ENCODE measurements at places on chromosomes 5 and 9.

- DNase-seq: no peak
These were observed 55.5 kb upstream of the DMRT1 start for GRCh38 chr9:785997-786396.

DNA sequence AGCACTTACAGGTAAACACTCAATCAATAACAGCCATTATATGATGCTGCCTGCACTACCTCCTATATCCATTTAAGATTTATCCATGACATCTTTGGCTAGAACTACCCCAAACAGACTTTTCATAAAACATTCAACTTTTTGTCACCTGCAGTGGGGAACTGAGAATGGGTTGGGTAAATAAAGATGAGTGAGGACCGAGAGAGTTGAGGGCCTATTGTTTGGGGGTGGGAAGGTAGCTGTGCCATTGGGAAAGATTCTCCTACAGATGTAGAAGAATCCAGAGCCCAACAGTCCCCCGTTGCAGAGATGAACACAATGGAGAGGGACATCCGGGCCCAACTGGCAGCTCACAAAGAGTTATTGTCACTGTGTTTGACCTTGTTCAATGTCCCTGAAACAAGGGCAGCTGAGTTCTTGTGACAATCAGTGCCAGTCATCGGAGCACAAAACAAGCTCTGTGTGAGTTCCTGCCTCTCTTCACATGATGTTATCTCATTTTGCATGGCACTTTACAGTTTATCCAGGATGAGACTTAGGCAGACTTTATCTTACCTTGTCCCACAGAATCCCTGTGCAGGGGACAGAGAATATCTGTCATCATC, 11.5 kb upstream of the SLC31A2 start:
- no peak for DNase-seq

- no peak for DNase-seq
These were observed 43.3 kb downstream of the IZUMO3 start for GRCh38 chr9:24502206-24502937.

GRCh38 chr5:155711882-155712281, 615.1 kb upstream of the SGCD start:
- no peak for DNase-seq

DNA sequence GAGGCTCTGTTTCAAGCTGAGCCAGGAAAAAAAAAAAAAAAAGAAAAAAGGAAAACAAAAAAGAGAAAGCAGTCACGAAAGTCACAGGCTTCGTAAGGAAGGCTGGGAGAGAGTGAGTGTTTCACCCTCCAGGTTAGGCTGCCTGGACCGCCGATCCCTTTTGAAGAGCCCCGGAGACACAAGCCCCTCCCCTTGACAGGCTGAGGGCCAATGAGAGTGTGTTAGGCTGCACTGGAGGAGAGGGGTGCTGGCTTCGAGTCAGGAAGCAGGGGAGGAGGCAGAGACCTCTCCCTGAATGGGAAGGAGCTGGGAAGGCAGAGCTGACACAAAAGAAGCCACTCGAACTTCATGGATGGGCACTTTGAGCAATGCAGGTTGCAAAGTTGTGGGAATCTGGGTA, at the start of gene NMUR2:
NMUR2 (minus strand) TSS at position 135 of the 400 bp plus-strand sequence. CDS start 166 bp downstream, outside the sequence.
- DNase-seq: no peak

GRCh38 chr9:135914921-135915320, 7.6 kb upstream of the CAMSAP1 start:
- no peak for DNase-seq

DNA sequence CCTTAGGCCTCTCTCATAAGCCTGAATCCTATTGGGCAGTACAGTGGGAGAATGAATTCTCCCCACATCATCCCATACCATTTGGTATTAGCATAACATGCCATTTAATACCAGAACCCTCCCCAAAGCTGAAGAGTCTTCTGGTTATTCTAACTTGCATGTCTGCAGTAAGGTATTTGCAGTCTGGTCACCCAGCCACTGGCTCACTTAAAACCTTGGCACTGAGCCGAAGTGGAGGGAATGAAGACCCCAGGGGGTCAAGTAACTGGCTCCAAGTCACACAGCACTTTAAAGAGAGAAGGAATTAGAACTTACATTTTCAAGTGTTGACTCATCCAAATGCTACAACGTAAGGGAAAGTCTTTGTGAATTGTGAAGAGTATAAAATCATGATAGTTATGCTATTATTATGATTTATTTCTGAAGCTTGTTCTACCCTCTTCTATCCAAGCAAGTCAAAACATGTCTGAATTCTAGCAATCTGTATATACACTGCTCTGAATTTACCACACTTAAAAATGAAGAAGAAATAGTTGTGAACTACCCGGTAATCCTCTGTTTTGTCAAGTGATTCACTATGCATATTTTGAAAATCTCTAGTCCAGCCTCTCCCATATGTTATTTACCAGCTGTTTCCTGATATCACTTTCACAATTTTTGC, 28.5 kb downstream of the GLRA1 start:
- DNase-seq: no peak

DNA sequence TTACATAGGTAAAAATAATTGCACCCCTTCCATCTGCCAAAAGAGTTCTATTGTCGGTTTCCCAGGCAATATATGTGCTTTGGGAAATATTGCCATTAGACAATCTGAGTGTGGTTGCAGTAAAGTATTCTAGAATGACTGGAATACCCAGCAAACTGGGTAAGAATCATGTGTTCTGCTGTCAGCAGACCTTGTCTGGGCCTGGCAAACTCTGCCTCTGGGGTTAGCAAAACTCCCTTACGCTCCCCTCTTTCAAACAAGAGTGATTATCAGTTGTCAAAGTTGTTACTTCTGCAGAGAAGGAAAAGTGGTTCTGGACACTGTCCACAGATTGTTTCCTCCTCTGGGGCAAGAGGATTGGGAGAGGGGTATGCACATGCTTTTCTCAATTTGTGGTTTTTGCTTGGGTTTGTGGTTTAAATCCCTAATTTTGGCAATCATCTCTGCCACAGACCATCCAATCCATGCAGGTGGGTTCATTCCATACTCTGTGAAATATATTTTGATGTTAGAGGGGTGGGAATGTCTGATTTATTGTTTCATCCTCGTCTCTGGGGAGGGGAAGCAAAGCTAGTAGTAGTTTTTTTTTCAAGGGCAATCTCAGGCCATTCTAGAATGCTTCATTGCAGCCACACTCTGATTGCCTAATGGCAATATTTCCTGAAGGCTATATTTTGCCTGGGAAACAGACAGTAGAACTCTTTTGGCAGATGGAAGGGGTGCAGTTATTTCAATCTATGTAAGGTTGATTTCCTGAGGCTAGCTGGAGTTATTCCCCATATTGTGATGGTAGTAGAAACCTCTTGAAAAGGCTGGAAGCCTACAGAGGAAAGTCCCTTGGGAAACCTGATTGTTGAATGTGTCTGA, 24.0 kb upstream of the TNFSF15 start:
- DNase-seq: no peak

DNA sequence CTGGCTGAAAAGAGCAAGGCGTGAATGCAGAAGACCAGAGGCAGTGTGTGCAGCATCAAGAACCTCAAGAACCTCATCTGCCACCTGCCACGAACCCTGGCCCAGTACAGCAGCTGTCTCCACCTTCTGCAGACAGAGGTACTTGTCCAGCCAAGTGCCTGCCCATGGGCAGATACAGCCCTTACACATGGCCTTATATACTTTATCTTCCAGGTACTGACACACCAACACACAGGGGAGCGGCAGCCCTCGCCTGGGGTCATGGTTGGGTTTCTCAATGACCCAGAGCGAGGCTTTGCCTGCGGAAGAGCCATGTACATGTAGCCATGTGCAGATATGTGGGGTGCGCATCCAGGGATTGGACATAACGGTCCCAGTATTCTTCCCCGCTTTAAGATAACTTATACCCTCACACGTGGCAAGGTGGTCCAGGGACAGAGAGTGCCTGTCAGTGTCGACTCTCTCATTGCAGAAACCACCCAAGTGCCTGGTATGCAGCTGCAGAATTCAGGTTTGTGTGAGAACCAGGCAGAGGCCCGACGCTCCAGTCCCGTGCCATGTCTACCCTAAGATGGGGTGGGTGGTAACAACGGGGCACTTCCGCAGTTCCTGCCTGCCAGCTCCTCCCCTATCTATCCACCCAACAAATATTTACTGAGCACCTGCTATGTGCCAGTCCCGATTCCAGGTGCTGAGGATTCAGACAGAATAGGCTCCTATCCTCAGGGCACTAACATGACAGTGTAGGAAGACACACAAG, 206.9 kb downstream of the FSTL4 start:
- DNase-seq: no peak

- no peak for DNase-seq
These were observed 6.9 kb upstream of the GLIS3 start for GRCh38 chr9:4306777-4307121.

GRCh38 chr5:81631124-81631523, 119.8 kb downstream of the SSBP2 start:
- DNase-seq: no peak

- DNase-seq: no peak
These were observed 307.3 kb upstream of the SGCD start for GRCh38 chr5:156019571-156020180.

- DNase-seq: no peak
These were observed 692 bp downstream of the PSAT1 start for GRCh38 chr9:78297672-78297961.

DNA sequence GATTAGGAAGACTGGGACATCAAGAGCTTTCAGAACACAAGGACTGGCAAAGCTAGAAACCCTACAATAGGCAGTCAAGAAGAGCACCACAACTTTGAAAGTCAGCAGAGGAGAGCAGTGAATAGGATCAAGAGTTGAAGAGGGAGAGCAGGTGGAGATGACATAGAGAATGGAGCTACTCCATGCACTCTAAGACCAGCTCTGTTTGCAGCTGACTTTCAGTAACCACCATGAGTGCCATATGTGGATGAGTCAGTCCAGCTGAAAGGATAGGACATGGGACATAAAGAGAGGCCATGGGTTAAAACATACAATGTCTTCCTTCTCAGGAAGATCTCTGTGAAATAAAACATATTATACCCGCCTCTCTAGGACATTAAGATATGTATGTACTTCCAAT, 289.1 kb upstream of the KLF4 start:
- DNase-seq: no peak

- DNase-seq: no peak
These were observed 24.9 kb downstream of the NEK6 start for GRCh38 chr9:124282442-124283227.

DNA sequence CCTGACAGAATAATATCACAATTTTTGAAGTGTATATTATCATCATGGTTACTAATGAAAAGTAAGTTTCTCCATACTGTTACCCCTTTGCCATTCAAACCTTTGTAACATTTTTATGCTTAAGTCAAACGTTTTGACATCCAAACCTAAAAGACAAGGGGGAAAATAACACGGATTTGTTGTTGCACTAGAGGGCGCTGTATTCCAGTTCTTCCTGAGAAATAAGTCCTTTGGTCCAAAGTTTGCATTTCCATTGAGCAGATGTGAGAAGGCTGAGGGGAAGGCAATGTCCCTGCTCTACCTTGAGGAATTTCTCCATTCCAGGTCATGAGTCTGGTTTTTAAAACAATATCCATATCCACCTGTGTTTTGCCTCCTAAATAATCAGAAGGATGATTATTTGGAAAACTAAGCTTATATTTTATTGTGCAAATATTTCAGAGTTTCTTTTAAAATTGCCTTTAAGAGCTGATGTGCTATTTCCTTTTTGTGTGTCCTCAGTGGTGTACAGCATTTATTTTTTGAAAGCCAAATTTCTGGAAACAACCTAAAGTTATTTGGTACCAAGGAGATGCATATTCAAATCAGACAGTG, 9.7 kb downstream of the LECT2 start:
- DNase-seq: no peak

GRCh38 chr5:125219710-125220109, 473.3 kb upstream of the ZNF608 start:
- DNase-seq: no peak

GRCh38 chr9:32385152-32385884, 875 bp downstream of the ACO1 start:
- no peak for DNase-seq

DNA sequence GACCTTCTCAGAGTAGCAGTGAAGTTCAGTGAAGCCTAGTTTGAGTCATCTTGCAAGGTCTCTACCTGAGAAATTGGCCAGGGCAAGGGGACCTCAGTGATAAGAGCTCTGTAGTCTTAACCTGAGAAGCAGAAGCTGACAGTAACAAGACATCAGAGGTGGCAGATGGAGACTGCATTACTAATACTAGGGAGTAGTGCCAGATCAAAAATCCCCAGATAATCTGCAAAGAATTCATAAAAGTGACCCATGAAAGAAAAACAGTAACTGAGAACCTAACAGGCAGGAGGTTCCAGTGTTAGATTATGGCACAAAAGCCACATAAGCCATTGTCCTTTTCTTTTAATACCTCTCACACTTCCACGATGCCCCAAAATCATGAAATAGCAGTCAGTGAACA, 175.5 kb downstream of the MUSK start:
- DNase-seq: no peak

DNA sequence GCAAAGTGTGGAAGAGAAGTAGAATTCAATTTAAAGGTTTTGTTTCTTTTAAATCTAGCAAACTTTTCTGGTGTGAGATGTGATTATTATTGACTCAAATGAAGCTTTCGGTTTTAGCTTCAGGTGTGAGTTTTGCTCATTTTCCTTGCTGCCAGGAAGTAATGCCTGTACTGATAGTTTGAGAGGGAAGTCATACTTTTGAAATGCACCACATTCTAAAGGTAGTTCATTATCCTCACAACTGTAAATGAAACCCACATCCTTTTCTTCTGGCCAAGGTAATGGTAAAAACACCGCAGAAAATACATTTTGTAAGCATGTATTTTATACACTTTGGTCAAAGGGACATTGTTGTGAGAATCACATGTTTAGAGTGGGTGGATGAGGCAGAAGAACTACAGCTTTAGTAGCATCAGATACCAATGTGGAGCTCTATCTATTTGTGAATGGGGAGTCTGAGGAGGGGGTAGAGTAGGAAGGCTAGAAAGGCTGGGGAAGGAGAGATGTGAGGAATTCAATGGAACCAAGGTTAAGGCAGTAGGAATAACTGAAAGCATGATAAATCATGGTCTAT, 167.0 kb upstream of the CDKN2B start:
- no peak for DNase-seq

GRCh38 chr5:135446206-135446605, 942 bp downstream of the DCANP1 start:
- no peak for DNase-seq

GRCh38 chr5:131276072-131276471, 12.2 kb downstream of the CDC42SE2 start:
- DNase-seq: no peak

DNA sequence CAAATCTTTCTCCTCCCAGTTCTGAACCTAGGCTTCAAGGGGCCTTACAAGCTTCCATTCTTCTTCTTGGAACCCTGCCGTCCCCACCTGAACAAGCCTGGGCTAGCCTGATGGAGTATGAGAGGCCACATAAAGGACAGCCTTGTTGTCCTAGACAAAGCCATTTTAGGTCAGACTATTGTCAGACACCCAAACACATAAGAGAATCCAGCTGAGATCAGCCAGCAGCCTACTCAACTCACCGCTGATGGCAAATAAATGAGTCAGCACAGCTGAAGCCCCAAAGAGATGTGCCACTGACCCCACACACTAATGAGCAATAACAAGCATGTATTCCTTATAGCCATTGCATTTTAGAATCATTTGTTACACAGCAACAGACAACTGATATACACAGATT, 33.8 kb downstream of the SVEP1 start:
- DNase-seq: no peak

- peak; percentile 30 for DNase-seq
These were observed 857 bp downstream of the ADAM19 start for GRCh38 chr5:157574456-157575380.

All from activated CD4-positive, alpha-beta T cell treated with anti-CD3 and anti-CD28 coated beads for 4 hours (primary cell).